GM03348 (cell line): ENCODE measurements at places on chromosomes 7 and 10.

DNA sequence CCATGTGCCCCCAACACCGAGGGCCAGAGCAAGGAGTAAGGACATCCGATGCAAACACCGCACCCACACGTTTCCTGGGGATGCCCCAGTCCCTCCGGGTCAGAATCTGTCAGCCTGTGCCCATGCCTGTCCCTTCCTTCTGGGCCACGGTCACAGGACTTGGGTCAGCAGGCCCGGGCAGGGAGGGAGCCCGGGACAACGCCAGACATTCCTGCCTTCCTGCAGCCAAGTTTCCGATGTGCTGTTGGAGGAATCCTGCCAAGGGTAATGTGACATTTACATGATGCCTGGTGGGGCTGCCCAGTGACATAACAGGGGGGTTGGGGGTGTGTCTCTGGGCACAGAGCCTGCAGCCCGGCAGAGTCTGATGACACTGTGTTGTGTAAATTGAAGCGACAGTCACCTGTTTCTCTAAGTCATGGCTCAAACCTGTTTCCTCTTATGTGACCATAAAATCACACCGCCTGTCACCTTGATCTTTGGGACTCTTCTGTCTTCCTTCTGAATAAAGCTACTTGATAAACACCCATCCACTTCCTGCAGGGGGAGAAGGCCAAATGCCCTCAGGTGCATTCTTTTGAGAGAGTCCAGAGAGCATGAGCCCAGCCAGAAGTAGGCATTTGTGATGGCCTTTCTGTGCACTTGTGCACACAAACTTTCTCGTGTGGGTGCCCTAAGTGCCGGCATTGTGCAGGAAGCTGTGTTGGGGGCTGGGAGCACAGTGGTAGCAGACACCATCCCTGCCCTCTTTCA lies 175.3 kb upstream of the RHEB start:
- no peak for DNase-seq

- no peak for DNase-seq
Measured at GRCh38 chr7:86790383-86790782, 146.7 kb downstream of the GRM3 start.

GRCh38 chr7:22662556-22663356 lies 64.2 kb upstream of the IL6 start:
- no peak for DNase-seq

GRCh38 chr10:78301891-78302738 lies 268.5 kb downstream of the RPS24 start:
- no peak for DNase-seq

DNA sequence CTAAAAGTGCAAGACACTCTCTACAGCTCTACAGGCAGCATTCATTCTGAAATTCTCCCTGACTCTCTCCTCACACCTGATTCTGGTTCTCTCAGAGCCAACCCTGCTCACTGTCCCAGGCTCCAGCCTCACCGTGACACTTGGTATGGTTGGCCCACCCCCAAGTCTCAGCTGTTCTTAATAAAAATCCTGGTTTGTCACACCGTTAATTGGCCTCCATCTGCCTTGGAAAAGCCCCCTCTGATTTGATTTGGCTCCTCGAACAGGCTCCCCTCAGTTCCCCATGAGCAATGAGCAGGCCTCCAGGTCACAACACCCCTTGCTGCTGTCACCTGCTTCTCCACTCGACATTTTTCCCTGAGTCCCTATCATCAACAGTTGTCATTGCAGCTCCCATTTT lies 507.3 kb upstream of the AUTS2 start:
- DNase-seq, result no peak

DNA sequence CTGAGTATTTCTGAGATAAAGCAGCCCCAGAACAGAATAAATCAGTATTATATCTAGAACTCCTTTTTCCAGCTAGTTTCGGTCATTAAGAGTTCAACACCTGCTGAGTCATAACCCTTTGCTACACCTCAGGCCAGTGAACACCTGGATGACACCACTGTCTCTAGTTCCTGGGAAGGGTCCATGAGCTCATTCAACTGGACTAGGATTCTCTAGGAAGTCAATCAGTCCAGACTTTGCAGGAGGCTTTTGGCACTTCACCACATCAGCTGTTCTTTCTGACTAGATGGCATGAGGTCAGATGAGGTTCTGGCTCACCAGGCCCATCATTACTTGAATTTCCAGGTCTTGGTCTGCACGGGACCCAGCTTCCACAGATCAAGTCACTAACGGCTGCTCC lies 11.7 kb downstream of the SLC39A12 start:
- no peak for DNase-seq

- no peak for DNase-seq
Measured at GRCh38 chr7:31595390-31595789, 81.5 kb downstream of the ITPRID1 start.

- DNase-seq, result no peak
Measured at GRCh38 chr7:50564171-50564570, 1.0 kb downstream of the DDC start.

GRCh38 chr10:133139551-133140065 lies 20.4 kb upstream of the KNDC1 start:
- DNase-seq, result no peak

DNA sequence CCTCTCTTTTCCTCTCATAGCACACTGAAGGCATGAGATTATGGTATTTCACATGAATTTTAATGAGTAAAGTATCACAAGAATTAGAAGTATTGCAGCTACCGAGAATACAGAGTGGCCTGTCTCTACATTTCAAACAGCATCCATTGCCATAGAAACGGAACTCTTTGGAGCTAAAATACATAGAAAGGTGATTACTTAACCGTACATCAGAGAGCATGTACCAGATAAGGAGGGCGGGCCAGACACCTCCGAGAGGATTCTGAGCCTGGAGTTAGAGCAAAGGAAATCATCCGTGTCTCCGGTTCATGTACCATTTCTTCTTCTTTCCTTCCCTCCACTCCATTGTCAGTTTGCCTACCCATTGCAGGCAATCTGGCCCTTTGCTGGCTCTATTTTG lies 196.7 kb downstream of the KLF6 start:
- no peak for DNase-seq

DNA sequence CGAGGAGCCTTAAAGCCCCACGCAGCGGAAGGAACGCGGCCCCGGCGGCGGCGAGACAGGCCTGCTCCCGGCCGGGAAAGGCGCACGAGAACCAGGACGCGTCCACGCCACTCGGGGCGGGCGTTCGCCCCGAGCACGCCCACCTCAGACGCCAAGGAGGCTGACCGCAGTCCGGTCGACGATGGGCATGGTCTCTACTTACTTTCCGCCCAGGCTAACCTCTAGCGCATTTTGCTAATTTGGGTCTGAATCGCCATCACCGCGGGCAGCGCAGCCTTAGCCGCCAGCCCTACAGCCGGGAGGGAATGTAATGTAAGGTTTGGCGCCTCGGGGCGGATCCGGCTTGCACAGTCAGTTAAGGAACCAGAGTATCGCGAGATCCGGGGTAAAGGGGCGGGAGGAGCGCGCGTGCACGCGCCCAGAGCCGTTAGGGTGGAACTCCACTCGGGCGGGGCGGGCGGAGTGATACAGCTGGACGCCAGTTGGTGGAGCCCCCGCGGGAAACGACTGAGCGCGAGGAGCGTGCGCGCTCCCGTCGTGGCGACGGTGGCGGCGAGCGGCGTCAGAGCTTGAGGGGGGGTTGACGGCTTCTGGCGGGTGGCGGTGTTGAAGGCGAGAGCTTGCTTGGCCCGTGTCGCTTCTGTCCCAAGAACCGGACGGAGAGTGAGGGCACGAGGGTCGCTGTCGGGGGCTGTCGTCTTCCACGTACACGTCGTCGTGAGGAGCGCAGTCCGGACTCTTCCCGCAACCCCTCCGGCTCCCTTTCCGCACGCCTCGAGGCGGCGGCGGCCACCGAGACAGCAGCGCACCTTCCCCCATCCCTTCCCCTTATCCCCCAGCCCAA lies at the start of gene LUC7L2:
LUC7L2 (plus strand) TSS at position 529 of the 844 bp plus-strand sequence. CDS start 368 bp downstream, outside the sequence.
- DNase-seq, result peak; percentile 98

DNA sequence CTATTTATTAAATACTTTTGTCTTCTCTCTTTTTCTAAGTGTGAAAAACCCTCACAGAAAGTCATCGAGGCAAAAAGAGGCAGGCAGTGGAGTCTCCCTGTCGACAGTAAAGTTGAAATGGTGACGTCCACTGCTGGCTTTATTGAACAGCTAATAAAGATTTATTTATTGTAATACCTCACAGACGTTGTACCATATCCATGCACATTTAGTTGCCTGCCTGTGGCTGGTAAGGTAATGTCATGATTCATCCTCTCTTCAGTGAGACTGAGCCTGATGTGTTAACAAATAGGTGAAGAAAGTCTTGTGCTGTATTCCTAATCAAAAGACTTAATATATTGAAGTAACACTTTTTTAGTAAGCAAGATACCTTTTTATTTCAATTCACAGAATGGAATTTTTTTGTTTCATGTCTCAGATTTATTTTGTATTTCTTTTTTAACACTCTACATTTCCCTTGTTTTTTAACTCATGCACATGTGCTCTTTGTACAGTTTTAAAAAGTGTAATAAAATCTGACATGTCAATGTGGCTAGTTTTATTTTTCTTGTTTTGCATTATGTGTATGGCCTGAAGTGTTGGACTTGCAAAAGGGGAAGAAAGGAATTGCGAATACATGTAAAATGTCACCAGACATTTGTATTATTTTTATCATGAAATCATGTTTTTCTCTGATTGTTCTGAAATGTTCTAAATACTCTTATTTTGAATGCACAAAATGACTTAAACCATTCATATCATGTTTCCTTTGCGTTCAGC lies 43.4 kb downstream of the TARP start:
- no peak for DNase-seq

GRCh38 chr10:86333826-86334487 lies 32.6 kb downstream of the GRID1 start:
- DNase-seq, result no peak

DNA sequence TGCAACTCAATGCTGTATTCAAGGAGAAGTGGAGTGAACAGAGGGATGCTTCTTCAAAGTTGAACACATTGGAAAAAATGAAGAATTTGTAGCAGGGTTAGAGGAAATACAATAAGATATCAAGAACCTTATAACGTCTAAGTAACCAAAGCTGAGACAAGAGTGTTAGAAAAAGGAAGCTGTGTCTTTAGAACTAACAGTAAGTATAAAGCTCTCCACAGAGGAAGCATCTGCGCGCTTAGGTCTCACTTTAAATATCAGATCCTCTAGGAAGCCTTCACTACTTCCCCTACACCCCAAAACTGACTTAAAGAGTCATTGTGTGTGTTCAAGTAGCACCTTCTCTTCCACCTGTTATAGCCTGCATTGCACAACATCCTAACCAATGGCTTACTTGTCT lies 43.0 kb downstream of the CH25H start:
- DNase-seq, result no peak

DNA sequence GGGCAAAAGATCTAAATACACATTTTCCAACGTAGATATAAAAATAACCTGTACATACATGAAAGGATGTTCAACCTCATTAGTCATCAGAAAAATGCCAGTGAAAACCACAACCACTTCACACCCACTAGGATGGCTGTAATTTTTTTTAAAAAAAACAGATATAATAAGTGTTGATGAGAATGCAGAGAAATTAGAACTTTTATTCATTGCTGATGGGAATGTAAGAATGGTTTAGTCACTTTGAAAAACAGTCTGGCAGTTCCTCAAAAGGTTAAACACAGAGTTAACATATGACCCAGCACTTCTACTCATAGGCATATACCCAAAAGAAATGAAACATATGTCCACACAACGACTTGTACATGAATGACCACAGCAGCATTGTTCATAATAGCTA lies 32.3 kb upstream of the PRKCQ start:
- DNase-seq, result no peak

GRCh38 chr10:133235932-133236331 lies 1.7 kb upstream of the VENTX start:
- no peak for DNase-seq

DNA sequence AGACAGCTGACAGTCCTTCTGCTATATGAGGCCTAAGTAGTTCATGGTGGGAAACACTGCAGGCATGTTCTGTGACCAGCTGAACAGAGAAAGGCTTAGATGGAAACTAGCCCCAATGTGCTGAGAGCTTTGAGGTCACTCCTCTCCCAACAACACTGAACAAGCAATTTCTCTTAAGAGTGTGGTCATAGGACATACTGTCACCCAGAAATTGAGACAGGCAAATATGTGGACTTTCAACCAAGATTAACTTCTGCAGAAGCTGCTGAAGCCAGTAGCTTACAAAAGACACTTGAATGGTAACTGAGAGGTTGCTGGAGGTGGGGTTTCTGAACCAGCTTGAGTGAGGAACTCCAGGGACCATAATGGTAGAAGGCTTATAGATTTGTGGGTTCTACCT lies 38.9 kb upstream of the UNC5B start:
- no peak for DNase-seq

DNA sequence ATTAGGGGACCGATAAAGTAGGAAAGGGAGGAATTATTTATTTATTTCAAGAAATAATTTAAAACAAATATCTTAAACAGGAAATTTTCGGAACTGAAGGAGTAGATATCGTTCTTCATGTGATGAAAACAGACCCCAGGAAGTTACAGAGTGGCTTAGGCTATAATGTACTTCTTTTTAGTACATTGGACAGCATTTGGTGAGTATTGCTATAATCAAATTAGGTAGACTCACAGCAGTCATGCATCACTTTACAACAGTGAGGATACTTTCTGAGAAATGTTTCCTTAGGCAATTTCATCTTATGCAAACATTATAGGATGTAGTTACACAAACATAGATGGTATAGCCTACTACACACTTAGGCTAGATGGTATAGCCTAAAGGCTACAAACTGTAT lies 33.0 kb downstream of the FAM237B start:
- no peak for DNase-seq

DNA sequence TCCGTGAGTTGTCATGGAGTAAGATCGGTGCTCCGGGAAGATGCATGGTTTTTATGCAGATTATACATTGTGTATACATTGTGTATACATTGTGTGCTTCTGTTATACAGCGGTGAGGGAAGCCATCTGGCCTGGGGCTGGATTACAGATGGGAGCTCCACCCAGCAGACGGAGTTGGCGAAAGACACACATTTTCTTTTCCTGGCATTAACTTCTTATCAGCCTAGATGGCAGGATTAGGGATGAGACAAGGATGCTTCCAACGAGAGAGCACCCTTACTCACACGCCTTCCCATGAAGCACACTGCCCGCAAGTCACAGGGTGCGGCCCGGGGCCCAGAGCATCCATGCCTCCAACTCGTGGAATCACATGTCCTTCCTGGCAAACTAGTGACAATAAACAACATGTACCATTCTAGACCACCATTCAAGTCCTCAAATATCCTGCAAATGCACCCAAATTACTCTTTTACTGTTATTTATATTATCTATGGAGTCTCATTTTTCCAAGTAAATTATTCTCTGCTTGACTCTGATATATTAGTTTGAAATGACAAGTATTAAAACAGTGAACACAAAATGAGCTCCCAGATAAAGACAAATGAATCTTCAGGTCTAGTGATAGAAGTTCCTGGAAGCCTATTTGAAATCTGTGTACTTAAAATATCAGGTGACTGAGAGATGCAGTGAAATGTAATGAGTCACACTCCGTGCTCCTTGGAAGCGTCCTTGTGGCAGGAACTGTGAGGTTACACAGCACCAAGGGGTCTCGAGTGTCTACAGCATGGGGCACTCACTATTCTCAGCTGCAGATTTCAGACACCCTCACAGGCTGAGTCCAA lies 29.8 kb upstream of the PPP2R2D start:
- no peak for DNase-seq

- no peak for DNase-seq
Measured at GRCh38 chr10:21849607-21850006, 153.9 kb downstream of the DNAJC1 start.
